ENCODE measurements at places on chromosomes 6 and 20.

GRCh38 chr20:44203161-44203560, 7.4 kb downstream of the OSER1 start:
- DNase-seq: peak; percentile 15

- DNase-seq: no peak
Measured at GRCh38 chr20:38357653-38358207, 11.4 kb downstream of the LBP start.

DNA sequence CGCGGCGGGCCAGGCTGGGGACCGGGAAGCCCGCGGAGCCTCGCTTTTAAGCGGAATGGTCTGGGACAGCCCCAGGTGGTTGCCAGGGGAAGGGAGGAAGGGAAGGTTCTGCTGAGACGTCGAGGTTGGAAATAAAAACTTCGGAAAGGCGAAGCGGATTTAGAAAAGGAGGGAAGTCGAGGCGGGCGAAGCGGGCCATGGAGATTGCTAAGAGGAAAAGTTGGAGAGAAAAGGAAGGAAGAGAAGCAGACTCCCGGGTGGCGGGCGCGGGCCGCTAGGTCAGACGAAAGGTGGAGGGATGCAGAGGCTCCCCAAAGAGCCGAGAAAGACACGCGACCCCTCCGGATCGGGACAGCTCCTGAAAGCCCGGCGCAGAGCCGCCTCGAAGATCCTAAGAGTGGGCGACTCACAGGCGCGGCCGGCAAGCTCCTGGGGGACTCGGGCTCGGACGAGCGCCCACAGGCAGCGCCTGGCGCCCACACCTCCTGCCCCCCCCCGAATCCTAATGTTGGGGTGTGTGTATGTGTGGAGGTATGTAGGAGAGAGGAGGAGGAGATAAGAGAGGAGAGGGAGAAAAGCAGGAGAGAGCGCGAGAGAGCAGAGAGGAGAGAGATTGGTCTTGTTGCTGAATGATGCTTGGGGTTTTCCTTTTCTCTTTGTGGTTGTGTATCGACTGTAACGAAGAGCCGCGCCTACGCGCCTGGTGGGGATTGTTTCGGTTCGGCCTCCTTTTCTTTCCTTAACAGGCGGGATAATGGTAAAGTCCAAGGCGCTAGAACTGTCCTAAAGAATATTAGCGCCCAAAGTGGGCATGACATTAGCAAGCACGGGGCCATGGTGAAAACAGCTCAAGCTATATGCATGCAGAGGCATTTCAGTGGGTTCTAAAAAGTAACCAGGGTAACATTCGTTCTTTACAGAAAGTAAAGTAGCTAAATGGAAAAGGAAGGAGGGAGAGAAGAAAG, 1.5 kb downstream of the TFAP2B start:
- no peak for DNase-seq

- no peak for DNase-seq
Measured at GRCh38 chr6:77930952-77931351, 278.1 kb downstream of the MEI4 start.

- DNase-seq: no peak
Measured at GRCh38 chr6:35911871-35912653, 8.8 kb downstream of the SRPK1 start.

Measured in GM03348 (cell line).